Activated naive CD8-positive, alpha-beta T cell treated with anti-CD3 and anti-CD28 coated beads, Interleukin-2, amount 10 ng/mL, durations not matched to agents 7 days and 5 days (primary cell): ENCODE measurements at places on chromosomes 11 and 22.
A peak's percentile ranks its signal among the peaks of the same experiment; 100 is the strongest.

DNA sequence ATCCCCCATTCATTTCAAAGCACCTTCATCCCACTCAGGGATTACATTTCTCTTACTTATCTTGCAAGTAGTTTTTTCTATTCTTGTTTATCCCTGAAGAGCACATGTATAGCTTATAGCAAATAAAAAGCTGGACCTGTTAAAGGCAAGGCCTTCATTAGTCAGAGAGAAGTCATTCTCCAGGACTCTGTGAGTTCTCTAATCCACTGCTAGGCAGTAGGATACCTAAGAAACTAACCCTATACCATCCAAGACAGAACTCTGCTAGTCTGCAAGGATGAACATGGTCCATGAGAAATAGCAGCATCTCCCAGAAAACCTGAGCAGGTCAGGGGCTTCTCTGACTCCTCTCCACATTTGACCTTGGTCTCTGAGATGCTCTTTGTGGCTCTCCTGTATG, 104.5 kb downstream of the KIRREL3 start:
- DNase-seq: no peak

- no peak for DNase-seq
Observed at GRCh38 chr11:108025387-108026080, 16.8 kb downstream of the CUL5 start.

- peak; percentile 55 for DNase-seq
Observed at GRCh38 chr22:43110927-43111623, 525 bp downstream of the BIK start.

DNA sequence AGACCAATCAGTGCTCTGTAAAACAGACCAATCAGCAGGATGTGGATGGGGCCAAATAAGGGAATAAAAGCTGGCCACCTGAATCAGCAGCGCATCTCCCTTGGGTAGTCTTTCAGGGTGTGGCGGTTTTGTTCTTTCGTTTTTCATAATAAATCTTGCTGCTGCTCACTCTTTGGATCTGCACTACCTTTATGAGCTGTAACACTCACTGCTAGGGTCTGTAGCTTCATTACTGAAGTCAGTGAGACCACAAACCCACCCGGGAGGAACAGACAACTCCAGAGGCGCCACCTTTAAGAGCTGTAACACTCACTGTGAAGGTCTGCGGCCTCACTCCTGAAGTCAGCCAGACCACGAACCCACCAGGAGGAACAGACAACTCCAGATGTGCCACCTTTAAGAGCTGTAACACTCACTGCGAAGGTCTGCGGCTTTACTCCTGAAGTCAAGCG, 175.5 kb upstream of the PDGFD start:
- DNase-seq: no peak

- DNase-seq: no peak
Observed at GRCh38 chr11:85590848-85591483, 36.2 kb downstream of the DLG2 start.

- no peak for DNase-seq
Observed at GRCh38 chr11:6817694-6818093, 18.2 kb upstream of the OR6A2 start.

GRCh38 chr11:70501051-70501901, 102.9 kb downstream of the CTTN start:
- DNase-seq: no peak

DNA sequence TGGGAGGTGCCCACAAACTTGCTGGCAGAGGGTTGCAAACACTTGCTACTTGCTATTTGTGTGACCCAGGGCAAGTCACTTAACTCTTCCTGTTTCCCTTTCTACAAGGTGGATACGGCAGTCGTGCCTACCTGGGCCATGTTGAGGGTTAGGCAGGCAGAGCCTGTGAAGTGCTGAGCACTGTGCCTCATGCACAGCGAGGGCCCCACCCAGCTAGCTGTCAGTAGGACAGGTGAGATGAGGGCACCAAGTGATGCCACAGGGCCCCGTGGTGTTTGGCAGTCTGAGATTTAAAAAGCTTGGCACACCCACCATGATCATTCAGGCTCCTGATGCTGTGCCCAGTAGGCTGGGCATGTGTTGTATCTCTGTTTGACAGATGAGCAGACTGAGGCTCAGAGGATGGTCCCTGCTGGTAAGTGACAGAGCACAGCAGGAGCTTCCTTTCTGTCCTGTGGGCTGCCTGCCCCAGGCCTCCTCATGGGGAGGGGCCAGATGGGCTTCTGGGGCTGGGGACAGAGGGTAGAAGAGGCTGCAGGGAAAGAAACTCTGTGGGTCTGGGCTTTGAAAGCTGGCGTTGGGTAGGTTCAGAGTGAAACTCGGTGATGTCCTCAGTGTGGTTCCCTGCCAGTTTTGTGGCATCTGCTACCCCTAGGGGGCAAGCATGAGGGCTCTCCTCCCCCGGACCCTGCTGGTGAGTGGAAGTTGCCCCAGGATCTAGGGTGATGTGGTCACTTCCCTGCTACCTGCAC, 59.3 kb downstream of the TSPAN18 start:
- no peak for DNase-seq

DNA sequence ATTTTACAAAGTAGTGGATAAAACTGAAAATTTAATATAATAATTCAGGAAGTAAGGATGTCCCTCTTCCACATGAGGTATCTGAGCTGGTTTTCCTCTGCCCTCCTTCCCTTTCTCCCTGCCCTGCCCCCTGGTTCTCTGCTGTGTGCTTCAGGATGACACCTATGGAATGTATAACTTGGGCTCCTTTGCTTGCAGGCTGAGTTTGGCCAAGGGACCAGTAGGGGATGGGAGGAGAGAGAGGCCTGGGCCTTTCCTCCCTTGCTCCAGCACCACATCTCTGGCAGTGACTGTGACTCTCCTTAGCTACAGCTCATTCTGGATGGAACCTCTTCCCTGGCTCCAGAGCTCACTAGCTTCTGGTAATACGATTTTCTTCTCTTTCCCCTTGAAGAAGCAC, 10.1 kb downstream of the IRAG1 start:
- no peak for DNase-seq

GRCh38 chr22:30878516-30879414, 89.8 kb downstream of the MORC2 start:
- DNase-seq: no peak

DNA sequence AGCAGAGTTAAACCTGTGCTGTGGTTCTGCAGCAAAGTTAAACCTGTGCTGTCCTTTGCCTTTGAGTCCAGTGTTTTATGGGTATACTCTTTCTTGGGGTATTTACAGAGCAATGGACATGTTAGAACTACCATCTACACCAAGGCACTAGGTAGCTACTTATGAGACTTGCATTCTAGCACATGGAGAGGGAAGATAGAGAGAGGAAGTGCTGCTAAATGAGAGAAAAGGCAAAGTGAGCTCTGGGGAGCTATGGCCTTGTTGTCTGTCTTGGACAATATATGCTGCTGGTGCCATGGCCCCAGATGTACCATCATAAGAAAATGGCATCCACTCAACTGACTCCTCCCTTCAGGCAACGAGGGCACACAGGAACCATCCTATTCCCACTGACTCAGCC, 91.5 kb downstream of the SLC1A2 start:
- DNase-seq: no peak

- DNase-seq: no peak
Observed at GRCh38 chr11:82559609-82560008, 174.1 kb downstream of the FAM181B start.

- DNase-seq: no peak
Observed at GRCh38 chr11:127804747-127805400, 782.5 kb downstream of the ETS1 start.

DNA sequence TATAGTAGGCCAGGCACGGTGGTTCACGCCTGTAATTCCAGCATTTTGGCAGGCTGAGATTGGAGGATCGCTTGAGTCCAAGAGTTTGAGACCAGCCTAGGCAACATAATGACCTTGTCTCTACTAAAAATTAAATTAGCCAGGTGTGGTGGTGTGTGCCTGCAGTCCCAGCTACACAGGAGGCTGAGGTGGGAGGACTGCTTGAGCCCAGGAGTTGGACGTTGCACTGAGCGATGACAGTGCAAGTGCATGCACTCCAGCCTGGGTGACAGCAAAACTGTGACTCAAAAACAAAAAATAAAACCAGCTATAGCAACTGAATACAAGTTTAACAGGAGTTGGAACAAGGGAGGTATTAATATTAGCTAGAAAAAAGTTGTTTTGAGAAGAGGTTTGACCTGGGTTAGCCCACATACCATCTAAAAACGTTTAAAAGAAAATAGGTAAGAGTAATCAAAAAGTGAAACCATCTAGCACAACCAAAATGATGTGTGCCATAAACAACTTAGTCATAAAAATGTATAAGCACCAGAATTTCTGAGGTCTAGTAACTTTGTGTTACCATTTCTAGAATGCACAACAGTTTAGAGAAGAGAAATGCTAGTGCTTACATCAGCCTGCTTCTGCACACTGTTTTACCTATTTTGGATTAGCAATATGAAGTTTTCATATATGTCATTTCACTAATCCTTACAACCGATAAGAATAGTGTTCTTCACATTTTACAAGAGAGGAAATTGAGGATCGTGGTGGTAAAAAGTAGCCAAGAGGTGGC, 26.5 kb downstream of the NARS2 start:
- DNase-seq: no peak

DNA sequence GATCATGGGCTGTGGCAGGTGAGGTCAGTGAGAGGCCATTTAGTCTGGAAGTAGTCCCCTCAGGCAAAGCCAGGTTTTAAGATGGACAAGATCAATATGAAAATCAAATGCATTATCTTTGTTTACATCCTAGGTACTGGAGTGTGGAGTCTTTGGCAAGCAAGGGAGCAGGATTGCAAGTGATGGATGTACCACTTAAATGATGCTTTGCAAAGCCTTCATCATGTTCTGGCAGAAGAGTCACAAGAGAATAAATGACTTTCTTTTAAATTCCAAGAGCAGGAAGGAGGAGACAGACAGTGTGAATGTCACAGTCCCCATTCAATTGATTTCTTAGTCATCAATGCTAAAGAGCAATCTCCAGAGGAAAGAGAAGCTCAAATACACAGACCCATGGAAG, 908.3 kb downstream of the FAM181B start:
- no peak for DNase-seq

DNA sequence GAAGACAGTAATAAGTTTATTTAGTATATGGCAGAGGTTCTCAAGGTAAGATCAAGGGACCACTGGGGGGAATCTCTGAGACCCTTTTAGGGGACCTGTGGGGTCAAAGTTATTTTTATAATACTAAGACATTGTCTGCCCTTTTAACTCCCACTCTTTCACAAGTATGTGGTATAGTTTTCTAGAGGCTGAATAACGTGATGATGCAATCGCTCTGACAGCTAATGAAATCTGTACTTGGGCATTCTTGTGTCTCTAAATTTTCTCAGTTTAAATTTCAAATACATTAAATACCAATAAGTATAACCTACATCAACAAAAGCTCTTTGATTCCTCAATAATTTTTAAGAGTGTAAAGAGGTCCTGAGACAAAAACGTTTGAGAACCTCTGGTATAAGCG, 147.9 kb downstream of the ATG16L2 start:
- no peak for DNase-seq

GRCh38 chr11:13040969-13041561, 31.9 kb downstream of the RASSF10 start:
- no peak for DNase-seq

DNA sequence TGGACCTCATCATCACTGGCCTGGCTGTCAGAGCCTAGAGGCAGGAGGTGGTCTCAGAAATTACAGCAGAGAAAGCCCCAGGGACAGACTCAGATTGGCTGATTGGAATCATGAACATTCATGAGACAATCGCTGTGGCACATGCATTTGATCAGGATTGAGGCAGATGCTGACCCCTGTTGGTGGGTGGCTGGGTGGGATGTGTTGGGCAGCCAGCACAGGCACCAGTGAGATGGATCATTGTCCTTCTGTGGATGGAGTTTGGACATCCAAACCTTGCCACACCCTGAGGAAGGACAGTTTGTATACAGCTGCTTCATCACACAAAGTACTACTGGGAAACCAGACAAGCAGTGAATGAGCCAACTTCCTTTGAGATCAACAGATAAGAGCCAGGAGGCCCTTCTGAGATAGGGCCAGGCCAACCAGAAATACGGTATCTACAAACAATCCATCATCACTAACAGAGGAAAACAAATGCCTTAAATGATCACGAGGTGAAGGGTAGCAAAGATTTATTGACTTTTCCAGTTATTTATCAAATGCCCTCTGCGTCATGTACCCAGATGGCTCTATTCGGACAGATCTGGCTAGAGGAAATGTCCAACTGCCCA, 17.3 kb downstream of the COMMD9 start:
- DNase-seq: no peak

DNA sequence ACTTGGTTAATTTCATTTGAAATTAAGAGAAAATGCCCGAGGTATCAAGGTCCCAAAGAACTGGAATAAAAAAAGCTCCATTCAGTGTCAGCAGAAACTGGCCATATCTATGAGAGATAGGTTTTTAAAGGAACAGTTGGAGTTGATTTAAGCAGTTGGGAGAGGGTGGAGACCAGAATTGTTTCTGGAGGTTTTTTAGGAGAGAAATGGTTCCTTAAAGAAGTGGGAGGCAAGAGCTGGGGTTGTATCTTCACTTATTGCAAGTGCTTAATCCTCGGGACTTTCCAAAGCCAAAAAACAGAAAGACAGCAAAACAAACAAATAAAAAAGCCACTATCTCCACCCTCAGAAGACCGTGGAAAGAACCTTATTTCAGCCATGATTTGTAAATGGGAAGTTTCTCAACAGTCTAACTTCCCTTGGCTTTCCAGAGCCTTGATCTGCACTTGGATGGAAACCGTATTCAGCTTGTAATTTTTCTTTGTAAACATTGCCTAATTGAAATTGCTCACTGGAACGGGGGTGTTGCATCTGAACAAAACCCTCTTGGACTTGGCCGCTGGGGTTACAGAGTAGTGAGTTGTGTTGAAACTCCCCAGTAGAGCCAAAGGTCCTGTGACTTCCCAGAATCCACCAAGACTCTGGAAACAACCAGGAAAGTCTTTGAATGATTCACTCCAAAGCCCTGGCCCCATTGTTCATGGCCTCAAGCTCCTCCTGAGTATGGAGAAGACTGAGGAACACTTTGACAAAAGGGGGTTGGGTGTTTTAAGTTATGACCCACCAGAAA, 115.6 kb downstream of the SLC1A2 start:
- no peak for DNase-seq
